ENCODE measurements at places on chromosomes 5 and 9.

GRCh38 chr9:116749176-116749575, 62.1 kb downstream of the TRIM32 start:
- no peak for DNase-seq

- no peak for DNase-seq
Observed at GRCh38 chr9:95588724-95589588, 72.2 kb upstream of the PTCH1 start.

DNA sequence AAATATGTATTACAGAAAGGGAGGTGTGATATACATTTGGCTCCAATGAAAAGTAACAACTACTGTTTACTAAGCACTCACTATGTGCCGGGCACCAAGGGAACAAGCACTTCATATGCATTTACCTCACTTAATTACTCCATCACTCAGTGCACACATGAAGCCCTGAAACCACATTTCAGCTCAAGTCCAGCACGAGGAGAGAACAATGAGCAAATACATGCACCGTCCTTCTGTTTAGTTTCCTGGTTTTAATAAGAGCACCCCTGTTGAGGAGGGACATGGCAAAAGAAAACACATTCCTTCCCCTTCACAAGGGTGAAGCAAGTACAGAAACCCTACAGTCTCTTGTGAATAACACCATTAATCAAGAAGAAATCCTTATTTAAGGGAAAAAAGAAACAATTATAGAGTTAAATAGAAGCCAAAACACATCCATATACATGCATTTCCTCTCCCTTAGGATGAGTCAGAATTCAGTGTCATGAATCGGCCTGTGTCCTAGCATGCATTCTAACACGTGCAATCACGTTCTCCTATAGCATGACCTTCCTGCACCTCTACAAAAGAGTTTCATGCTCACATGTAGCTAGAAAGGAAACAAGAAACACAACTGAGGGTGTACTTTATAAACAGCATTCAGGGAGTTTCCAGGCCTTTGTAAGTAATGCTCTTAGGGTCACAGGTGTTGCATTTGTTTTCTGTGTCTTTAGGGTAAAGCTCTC, 411.6 kb downstream of the BNC2 start:
- no peak for DNase-seq

DNA sequence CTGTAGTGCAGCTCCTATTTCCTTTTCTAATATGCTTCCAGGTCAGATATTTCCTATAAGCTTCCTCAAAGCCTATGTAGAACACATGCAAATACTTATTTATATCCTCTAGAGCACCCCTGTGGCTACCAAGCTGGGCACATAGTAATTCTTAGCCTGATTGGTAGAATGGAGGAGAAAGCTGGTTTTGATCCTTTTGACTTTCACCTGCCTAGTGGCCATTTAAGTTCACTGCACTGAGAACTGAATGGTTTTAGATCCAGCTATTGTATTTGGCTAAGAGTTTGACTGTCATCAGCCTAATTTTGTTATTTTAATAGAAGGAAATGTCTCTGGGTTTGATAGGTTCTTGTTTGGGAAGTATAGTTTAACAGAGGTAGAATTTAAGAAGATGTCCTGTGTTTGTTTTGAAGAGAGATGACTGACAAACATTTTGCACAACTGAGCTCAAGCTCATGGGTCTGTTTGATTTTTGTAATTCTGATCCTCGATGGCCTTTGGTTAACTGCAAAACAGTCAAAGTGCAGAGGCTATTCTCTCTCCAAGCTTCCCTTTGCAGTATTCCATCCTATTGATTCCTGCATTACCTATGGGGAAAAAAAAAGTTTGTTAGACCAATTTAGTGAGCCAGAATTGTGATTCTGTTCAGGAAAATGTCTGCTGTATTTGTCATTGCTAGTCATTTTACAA, 85.4 kb downstream of the KCNN2 start:
- no peak for DNase-seq

GRCh38 chr9:76573905-76574760, 115.2 kb downstream of the GCNT1 start:
- DNase-seq = no peak

- no peak for DNase-seq
Observed at GRCh38 chr9:103942200-103942599, 151.9 kb upstream of the SMC2 start.

DNA sequence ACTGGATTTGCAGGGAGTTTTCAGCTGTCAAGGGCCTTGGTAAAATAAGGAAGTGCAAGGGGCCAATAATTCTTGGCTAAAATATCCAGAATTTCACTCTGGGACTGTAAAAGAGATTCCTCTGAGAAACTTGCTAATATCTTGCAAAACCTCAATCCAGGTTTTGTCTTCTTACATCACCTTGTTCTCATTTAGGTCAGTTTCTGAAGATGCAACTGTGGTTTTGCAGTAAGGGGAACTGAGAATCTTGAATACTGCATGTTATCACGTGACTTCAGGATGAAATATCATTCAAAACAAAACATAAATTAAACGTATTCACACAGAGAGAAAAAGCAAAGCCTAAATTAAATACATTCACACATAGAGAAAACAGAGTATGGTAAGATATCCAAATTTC, 35.0 kb upstream of the RIC1 start:
- DNase-seq = no peak

DNA sequence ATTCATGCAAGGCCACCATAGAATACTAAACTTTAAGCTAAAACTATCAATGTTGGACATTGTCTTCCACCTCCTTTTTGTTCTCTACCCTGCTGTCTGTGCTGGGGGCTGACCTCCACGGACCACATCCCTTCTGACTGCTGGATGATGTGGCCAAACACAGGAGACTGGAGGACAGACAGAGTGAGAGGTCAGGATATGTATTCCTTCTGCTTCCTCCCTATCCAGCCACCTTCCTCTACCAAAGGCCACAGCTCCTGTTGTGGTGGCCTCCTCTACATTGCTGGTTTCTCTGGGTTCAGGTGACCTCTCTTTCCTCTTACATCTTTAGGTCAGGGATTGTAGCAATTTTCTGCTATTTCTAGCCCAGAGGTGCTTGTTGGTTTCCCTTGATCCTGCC, 148.1 kb downstream of the ACTBL2 start:
- no peak for DNase-seq
